GM23248 (cell line): ENCODE measurements at places on chromosomes 2 and 18. TPM values are rescaled to one million over a fixed set of nuclear protein-coding genes. Genes with fewer than 3 reads are reported as not detected.

The FBXO36 gene
- 2.3 and 5.3 TPM in 2 replicates for total RNA-seq

The KCNG2 gene
- not detected in 2 replicates for total RNA-seq

The KCNF1 gene
- 0.97 TPM in 1 of 2 replicates, not detected in the other for total RNA-seq

The RBM44 gene
- total RNA-seq, result 0.11 and 2.8 TPM in 2 replicates

The GRB14 gene
- total RNA-seq, result not detected in 2 replicates

The CYP27C1 gene
- total RNA-seq, result 0.13 and 0.65 TPM in 2 replicates

The LIMS3 gene
- 2.4 and 3.9 TPM in 2 replicates for total RNA-seq

DNA sequence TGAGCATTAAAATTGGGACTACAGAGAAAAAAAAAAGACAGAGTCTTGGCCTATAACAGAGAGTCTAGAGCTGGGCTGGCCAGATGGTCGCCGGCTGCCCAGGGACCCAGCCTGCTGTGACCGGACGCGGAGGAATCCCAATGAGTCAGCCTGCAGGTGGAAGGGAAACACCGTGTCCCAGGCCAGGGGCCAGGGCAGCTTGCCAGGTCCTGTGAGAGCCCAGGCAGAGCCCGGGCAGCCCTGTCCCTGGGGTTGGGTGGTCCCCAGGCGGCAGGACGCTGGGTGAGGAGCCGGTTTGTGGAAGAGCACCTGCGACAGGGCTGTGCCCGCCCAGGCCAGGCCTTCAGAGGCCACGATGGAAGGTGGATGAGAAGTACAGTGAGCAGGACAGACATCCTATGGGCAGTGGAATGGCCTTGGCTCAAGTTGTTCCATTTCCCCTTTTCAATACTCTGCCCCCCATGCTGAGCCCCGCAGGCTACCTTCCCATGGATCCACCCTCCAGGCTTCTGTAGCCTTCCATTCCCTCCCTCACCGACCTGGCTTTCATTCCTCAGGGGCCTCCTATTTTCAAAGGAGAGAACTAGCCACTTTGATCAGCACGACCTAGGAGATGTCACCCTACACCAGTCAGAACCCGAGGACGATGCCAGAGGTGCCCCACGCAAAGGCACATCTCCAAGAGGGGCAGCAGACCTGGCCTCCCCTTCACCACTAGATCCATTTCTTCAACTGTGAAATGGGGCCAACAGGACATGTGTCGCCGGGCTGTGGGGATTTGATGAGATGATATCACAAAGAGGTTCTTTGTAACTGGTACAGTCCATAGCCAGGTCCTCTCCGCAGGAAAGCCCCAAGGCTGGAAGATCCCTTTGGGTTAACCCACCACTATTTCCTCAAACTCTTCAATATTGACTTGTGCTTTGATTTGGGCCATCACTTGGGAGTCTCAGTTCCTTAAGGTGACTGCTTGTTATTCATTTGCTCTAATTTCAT lies 87.5 kb downstream of the POLR1A start:
- no peaks in the 10 kb centered on the region for H3K27me3 ChIP-seq
- no peak overlapping the region for H3K4me3 ChIP-seq
- DNase-seq, result no peak
- H3K36me3 ChIP-seq, result no peaks in the 10 kb centered on the region

DNA sequence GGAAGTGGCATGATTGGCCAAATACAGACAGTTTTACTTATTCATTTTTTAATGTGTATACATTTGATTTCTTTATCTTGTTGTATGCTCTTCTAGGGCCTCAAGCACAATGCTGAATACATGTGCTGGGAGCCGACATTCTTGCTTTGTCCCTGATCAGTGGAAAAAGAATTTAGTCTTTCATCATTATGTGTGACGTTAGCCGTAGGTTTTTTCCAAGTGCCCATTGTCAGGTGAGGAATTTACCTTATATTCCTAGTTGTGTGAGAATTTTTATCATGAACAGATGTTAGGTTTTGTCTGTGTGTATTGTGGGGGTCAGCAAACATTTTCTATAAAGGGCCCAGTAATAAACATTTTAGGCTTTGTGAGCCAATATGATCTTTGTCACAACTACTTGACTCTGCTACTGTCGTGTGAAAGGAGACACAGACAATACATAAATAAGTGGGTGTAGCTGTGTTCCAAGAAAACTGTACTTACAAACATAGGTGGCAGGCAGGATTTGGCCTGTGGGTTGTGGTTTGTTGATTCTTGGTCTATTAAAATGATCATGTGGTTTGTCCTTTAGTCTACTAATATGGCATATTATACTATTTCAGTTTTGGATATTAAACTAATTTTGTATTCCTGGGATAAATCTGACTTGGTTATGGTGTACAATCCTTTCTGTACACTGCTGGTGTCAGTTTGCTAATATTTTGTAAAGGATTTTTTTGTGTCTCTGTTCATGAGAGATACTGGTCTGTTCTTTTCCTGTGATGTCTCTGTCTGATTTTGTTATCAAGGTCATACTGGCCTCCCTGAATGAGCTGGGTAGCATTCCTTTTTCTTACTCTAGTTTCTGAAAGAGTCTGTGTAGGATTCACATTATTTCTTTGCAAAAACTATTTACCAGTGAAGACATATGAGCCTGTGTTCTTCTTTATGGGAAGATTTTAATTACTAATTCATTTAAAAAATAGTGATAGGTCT lies 132.2 kb upstream of the SMAD7 start:
- no peaks in the 10 kb centered on the region for H3K4me1 ChIP-seq
- no peak overlapping the region for H3K4me3 ChIP-seq
- H3K27me3 ChIP-seq, result no peaks in the 10 kb centered on the region

- H3K27ac ChIP-seq, result peak overlapping the region; percentile 58
- no peaks in the 10 kb centered on the region for H3K27me3 ChIP-seq
Measured at GRCh38 chr18:48674758-48675351, 136.0 kb downstream of the CTIF start.

- H3K27ac ChIP-seq, result peak overlapping the region; percentile 71
- H3K4me1 ChIP-seq, result peaks cover 78% of the 10 kb centered on the region
- no peaks in the 10 kb centered on the region for H3K27me3 ChIP-seq
- peaks cover 11% of the 10 kb centered on the region; the same call in 1 of the 2 replicates for H3K36me3 ChIP-seq
Measured at GRCh38 chr2:33215299-33215698, 261.1 kb upstream of the RASGRP3 start.

- H3K4me1 ChIP-seq, result peaks cover 40% of the 10 kb centered on the region
- no peaks in the 10 kb centered on the region for H3K36me3 ChIP-seq
- H3K27me3 ChIP-seq, result no peaks in the 10 kb centered on the region
- DNase-seq, result peak; percentile 94
- H3K27ac ChIP-seq, result peak overlapping the region; percentile 82
Measured at GRCh38 chr2:201931951-201932350, 101.7 kb upstream of the FZD7 start.

- no peak overlapping the region for H3K27ac ChIP-seq
- no peaks in the 10 kb centered on the region for H3K36me3 ChIP-seq
- H3K4me1 ChIP-seq, result no peaks in the 10 kb centered on the region
- no peak for DNase-seq
- H3K4me3 ChIP-seq, result no peak overlapping the region
- H3K27me3 ChIP-seq, result no peaks in the 10 kb centered on the region
Measured at GRCh38 chr2:225820826-225821225, 421.3 kb downstream of the NYAP2 start.

DNA sequence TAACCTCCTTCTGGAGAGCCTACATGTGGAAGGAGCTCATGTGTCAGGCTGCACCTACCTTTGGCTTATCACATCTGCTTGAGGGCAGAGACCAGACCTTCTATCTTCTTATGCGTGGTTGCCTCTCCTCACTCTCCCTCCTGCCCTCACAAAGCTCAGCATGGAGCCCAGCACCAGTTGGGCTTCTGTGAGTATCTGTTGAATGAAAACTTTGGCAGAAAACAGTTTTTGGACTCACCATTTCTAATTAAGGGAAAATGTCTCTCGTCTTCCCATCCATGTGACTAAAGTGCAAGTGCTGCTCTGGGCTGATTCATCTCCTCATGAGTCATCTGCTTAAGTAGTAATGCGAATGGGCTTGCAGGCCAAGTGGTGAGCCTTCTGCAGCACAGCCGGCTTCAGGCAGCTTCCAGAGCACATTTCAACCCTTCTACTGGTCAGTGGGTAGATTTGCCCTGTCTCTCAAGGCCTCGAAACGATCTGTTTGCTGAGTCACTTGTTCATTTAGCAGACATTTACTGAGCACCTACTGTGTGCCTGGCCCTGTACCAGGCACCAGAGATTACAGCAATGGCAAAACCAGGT lies 102.6 kb downstream of the VSNL1 start:
- no peaks in the 10 kb centered on the region for H3K27me3 ChIP-seq
- H3K27ac ChIP-seq, result peak overlapping the region; percentile 87
- H3K4me3 ChIP-seq, result no peak overlapping the region

GRCh38 chr18:37294951-37295350 lies 270.6 kb downstream of the CELF4 start:
- H3K36me3 ChIP-seq, result no peaks in the 10 kb centered on the region
- peaks cover 6% of the 10 kb centered on the region for H3K4me1 ChIP-seq
- no peak overlapping the region for H3K27ac ChIP-seq
- peak; percentile 37 for DNase-seq
- peaks cover 12% of the 10 kb centered on the region; the same call in 1 of the 2 replicates for H3K27me3 ChIP-seq
- no peak overlapping the region for H3K4me3 ChIP-seq

- DNase-seq, result no peak
- no peaks in the 10 kb centered on the region for H3K27me3 ChIP-seq
- H3K27ac ChIP-seq, result no peak overlapping the region
Measured at GRCh38 chr2:120922571-120923332, 187.1 kb downstream of the GLI2 start.

- no peaks in the 10 kb centered on the region for H3K36me3 ChIP-seq
- DNase-seq, result no peak
- no peak overlapping the region for H3K4me3 ChIP-seq
- H3K27ac ChIP-seq, result no peak overlapping the region
- no peaks in the 10 kb centered on the region for H3K27me3 ChIP-seq
- no peaks in the 10 kb centered on the region for H3K4me1 ChIP-seq
Measured at GRCh38 chr2:103605071-103605780, 843.4 kb downstream of the TMEM182 start.

DNA sequence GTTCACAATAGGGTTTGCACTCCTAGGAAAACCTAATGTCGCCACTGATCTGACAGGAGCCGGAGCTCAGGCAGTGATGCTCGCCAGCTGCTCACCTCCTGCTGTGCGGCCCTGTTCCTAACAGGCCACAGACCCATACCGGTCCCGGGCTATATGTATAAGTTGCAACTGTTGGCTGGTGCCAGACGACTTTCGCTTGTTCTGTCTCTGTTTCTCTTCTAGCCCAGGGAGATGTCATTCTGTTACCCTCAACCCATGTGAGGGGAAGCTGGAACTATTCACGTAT lies 170.3 kb downstream of the BCL2 start:
- H3K36me3 ChIP-seq, result no peaks in the 10 kb centered on the region
- no peak overlapping the region for H3K4me3 ChIP-seq
- no peak for DNase-seq
- no peak overlapping the region for H3K27ac ChIP-seq
- H3K4me1 ChIP-seq, result peaks cover 17% of the 10 kb centered on the region
- H3K27me3 ChIP-seq, result no peaks in the 10 kb centered on the region

- H3K4me1 ChIP-seq, result peaks cover 25% of the 10 kb centered on the region
- H3K27me3 ChIP-seq, result no peaks in the 10 kb centered on the region
- H3K27ac ChIP-seq, result no peak overlapping the region
- no peaks in the 10 kb centered on the region for H3K36me3 ChIP-seq
Measured at GRCh38 chr2:220705678-220706077, 866.4 kb downstream of the EPHA4 start.

DNA sequence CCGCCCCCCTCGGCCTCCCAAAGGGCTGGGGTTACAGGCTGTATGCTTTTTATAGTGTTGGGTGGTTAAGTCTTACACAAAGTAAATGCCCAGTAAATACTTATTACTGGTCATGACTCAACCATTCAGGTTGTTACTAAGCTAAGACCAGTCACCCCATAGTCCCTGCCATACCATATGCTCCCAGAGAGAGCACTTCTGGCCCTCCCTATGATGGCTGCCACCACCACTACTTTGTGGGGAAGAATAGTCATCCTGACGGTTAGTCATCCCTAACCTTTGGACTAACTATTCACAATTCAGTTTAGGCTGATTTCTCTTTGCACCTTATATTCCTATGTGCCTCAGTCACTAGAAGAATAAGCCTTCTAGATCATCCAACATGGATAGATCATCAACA lies 42.0 kb upstream of the MSH2 start:
- H3K36me3 ChIP-seq, result no peaks in the 10 kb centered on the region
- H3K4me1 ChIP-seq, result peaks cover 15% of the 10 kb centered on the region
- H3K27me3 ChIP-seq, result no peaks in the 10 kb centered on the region

DNA sequence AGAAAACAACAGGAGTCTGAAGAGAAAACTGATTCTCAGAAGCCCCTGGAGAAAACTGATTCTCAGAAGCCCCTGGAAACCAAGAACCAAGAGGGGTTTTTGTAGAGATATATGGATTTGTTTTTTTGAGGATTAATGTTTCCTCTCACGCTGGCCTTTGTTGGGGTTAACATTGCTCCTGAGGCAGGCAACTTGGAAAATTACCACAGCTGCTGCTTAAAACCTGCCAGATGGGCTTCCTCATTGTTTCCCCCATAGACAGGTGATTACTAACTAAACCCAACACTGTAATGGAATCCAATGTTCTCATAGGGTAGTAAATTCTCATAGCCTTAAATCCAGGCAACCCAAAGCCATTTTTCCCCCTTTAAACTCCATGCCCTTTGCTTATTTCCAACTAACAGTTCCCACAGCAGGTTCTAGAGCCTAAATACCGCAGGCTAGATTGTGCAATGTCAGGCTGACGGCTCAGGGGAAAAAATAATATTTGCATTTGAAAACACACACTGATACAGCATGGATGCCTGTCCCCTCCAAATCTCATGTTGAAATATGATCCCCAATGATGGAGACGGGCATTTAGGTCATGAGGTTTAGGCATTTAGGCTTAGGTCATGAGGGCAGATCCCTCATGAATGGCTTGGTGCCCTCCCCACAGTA lies 272.3 kb upstream of the PKDCC start:
- no peaks in the 10 kb centered on the region for H3K4me1 ChIP-seq
- no peak overlapping the region for H3K4me3 ChIP-seq
- DNase-seq, result no peak
- 0 out of 2 replicates have a peak, but pooled peaks cover 7% of the 10 kb centered on the region for H3K27me3 ChIP-seq
- no peak overlapping the region for H3K27ac ChIP-seq

DNA sequence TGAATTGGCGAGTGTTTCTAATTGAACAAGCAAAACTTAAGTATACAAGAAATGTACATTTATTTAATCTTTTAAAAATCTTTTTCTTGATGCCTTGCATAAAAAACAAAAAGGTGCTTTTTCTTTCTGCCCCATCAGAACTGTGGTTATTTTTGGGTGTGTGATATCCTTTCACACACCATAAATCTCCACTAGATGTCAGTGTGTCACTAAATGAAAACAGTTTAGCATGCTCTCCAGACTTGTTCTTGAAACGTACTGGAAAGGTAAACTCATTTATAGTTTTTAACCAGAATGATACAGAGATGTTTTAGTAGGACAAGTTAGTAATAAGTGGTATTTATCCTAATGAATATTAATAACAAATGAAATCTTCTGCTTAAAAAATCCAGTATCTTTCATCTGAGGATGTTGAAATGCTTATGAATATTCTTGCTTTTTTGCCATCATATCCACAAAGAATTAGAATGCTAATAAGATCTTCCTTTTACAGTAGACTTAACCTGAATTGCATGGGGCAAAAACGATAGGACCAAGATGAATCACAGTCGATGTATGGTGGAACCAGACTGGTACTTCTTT lies 96.8 kb downstream of the UBE2E3 start:
- DNase-seq, result peak; percentile 64
- H3K4me3 ChIP-seq, result no peak overlapping the region
- H3K4me1 ChIP-seq, result peaks cover 22% of the 10 kb centered on the region
- H3K27ac ChIP-seq, result no peak overlapping the region
- no peaks in the 10 kb centered on the region for H3K36me3 ChIP-seq
- no peaks in the 10 kb centered on the region for H3K27me3 ChIP-seq
